Activated CD4-positive, alpha-beta T cell treated with anti-CD3 and anti-CD28 coated beads, Interleukin-2, amount 50 U/mL, for 4 hours (primary cell): ENCODE measurements at places on chromosomes 7 and 10.

GRCh38 chr7:2488272-2488645, 12.1 kb upstream of the GRIFIN start:
- DNase-seq, result no peak

- DNase-seq, result no peak
Measured at GRCh38 chr10:77291596-77292505, 345.8 kb downstream of the KCNMA1 start.

DNA sequence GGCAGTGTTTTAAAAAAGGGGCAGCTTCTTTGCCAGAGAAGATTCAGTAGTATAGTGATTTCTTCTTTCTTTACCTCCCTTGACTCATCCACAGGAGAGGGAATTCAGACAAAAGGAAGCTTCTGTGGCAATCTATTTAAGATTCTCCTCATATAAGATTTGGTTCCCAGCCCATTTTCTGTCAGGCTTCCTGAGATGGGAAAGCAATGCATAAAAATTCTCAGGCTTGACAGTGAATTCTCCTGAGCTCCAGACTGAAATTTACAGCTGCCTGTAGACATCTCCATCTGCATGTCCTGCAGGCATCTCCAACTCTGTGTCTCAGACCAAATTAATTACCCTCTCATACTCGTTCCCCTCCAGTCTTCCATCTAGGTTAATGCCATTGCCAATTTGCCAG, 72.8 kb downstream of the TSPAN12 start:
- DNase-seq, result no peak

- DNase-seq, result peak; percentile 12
Measured at GRCh38 chr7:30548845-30549244, 44.2 kb upstream of the GGCT start.

- DNase-seq, result no peak
Measured at GRCh38 chr7:157952841-157953645, 616.2 kb downstream of the DNAJB6 start.

GRCh38 chr10:21954132-21954531, 49.4 kb downstream of the DNAJC1 start:
- DNase-seq, result no peak

- no peak for DNase-seq
Measured at GRCh38 chr10:132418527-132419416, 21.8 kb downstream of the PWWP2B start.

DNA sequence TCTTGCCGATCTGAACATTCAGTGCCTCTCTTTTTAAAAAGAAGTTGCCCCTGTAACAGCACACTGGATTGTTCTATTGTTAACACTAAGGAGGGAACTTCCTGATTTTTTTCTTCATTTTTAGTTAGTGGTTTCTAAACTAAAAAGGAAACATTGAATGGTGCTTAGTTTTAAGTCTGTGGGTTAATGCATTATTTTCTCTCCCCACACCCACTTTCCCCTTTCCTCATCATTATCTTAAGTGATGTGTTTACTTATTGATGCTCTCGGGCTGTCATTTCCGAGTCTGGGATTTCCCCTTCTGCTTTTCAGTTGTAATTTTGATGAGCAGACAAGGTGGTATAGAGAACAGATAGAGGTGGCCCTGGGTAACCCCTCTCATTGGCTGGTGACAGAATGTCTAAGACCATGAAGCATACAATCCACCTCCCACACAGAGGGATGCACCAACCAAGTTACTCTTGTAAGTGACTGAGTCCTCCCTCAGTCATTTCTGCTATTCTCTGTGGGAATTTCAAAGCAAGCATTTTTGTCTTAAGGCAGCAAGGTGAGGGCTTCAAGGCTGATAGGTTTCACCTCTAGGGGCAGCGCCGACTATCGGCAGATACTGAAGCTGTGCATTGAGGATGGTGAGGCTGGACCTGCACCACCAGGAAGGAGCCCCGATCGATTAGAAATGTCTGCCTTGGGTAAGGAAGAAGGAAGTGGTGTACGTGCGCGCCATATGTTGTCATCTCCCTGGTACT, 49.5 kb downstream of the CHN2 start:
- DNase-seq, result peak; percentile 6

- DNase-seq, result no peak
Measured at GRCh38 chr10:3838460-3839437, 53.7 kb upstream of the KLF6 start.

DNA sequence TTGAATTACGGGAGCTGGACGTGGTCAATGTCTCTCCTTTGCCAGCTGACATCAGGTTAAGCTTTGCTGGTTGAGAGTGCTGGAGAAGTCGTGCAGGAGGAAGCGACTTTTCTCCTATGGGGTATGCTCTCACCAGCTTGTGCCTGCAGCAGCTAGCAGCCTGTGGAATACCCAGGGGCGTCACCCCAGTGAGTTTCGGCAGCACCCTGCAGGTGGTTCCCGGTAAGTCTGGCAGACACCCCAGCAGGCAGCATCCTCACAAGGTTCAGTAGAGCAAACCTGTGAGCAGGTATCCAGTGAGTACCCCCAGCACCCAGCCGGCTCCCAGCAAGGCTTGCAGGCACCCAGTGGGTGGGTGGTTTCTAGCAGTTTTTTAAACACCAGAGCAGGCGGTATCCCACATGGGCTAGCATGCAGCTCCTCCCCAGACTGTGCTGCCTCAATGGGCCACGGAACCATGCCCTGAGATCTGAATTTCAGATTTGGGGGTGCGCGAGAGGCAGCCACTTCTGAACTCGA, 74.8 kb upstream of the SVIL start:
- no peak for DNase-seq

DNA sequence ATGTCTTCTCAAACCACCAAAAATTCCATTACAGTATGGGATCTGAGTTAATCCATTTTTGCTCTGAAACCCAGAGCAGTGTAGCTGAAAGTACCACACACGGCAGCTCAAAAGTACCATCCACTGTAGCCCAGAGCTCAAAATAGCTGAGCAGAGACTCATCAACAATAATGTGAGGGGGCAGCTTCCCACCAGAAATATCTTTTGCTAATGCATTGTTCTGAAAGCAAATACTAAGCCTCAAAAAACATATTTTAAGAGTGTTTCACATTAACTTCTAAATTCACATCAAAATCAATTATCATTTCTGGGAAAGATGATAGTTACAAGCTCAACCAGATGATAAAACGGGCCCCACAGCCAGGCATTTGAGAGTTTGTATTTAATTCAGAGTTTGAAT, 73.7 kb downstream of the ABLIM1 start:
- no peak for DNase-seq

- no peak for DNase-seq
Measured at GRCh38 chr7:24245362-24245761, 38.6 kb upstream of the NPY start.

DNA sequence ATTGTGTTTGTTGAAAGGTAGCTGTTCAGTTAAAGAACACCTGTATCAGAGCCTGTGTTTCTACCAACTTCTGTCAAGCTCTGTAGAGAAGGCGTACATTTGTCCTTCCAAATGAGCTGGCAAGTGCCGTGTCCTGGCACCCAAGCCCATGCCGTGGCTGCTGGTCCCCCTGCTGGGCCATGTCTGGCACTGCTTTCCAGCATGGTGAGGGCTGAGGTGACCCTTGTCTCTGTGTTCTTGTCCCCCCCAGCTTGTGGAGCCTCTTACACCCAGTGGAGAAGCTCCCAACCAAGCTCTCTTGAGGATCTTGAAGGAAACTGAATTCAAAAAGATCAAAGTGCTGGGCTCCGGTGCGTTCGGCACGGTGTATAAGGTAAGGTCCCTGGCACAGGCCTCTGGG, 154.9 kb downstream of the EGFR start:
- no peak for DNase-seq

DNA sequence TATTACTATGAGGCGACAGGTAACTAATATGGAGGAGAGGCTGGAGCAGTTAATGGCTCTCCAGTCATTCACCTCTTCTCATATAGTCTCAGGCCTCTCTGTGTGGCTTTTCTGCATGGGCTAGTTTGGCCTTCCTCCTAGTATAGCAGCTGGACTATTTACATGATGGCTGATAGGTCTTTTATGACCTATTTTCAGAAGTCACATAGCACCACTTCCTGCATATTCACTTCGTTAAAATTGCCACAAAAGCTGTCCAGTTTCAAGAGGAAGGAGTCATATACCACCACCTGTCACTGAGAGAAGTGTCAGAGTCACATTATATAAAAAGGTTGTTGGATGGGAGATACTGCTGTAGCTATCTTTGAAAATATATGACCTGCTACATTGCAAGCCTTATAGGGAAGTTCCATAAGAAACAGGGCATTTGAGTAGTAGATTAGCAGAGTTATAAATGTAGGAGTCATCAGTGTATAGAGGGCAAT, 8.0 kb upstream of the DMTF1 start:
- no peak for DNase-seq

GRCh38 chr10:21693418-21693817, 159.4 kb downstream of the MLLT10 start:
- no peak for DNase-seq

GRCh38 chr7:12594122-12594897, 23.8 kb downstream of the SCIN start:
- DNase-seq, result no peak

- DNase-seq, result no peak
Measured at GRCh38 chr10:132372516-132373095, 24.4 kb upstream of the PWWP2B start.

GRCh38 chr10:7857262-7857661, 39.0 kb downstream of the TAF3 start:
- no peak for DNase-seq

GRCh38 chr7:149448961-149449360, 11.9 kb downstream of the ZNF777 start:
- no peak for DNase-seq

DNA sequence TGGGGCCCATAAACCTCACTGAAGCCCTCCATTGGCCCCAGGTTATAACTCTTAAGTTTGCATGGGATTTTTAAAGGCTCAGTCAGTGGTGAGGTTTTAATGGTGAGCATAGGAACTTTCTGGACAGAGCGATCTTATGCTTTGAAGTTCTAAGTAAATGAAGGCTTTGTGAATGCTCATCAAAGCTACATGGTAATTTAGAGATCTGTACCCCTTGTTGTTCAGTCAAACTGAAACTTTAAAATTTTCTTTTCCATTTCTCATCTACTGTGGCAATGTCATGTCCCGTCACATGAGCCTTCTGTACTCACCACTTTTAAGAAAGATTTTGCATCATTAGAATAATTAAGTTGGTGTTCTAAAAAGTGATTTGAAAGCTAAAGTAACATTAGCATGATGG, 39.9 kb downstream of the CHN2 start:
- DNase-seq, result no peak

DNA sequence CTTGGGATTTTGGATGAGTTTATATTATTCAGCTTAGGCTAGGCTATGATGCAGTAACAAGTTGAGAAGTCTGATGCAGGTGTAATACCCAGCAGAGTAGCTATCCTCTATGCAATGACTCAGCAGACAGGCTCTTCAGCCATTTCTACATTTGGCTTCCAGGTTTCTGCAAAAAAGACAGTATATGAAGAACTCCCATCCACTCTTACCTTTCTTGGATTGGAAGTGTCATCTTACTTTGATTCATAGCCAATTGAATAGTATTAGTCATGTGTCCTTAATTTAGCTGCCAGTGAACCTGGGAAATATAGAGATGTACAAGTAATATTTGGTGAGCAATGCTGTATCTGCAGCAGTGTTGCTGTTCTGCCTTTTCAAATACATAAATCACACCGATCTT, 127.8 kb upstream of the NPSR1 start:
- DNase-seq, result no peak

- DNase-seq, result peak; percentile 39
Measured at GRCh38 chr10:137031-137430, 1.8 kb downstream of the ZMYND11 start.

- no peak for DNase-seq
Measured at GRCh38 chr7:16637379-16637778, 8.2 kb downstream of the ANKMY2 start.

- DNase-seq, result no peak
Measured at GRCh38 chr7:28939844-28940544, 18.1 kb downstream of the TRIL start.

DNA sequence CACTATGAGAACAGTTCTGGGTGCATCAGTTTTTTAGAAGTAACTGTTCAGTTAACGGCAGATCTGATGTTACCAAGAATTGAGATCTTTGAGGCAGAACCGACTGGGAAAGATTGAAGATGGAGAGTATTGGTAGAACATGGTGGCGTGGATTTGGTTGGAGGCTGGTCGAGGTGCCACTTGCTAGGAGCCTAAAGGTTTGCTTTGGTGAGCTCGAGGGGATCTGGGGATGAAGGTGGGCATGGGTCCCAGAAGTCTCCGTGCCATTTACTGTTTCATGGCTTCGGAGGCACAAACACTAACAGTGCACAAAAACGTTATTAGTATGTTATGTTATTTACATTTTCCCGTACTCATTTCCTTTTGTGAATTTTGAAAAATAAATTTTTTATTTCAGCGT, 81.4 kb downstream of the ADCY1 start:
- DNase-seq, result no peak

DNA sequence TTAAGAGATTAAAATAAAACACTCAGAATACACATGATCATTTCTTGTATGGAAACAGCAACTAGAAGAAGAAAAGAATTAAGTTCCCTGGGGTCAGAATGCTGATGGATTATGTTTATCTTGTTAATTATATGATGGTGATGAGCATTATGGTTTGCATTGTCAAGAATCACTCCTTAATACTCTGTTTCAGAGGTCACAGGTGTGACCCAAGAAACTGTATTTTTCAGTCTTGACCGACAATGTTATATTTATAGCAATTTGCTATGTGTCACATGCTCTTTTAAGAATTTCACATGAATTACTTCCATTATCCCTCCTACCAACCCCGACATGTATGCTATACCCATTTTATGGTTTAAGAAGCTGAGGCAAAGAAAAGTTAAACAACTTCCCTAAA, 2.7 kb upstream of the CHRM2 start:
- no peak for DNase-seq
